NCI-H748 treated with DMSO at 0.1 percent for 48 hours (cell line): ENCODE measurements at places on chromosomes 1 and 21.

GRCh38 chr1:210647406-210648333 lies 319.0 kb downstream of the HHAT start:
- DNase-seq: no peak

DNA sequence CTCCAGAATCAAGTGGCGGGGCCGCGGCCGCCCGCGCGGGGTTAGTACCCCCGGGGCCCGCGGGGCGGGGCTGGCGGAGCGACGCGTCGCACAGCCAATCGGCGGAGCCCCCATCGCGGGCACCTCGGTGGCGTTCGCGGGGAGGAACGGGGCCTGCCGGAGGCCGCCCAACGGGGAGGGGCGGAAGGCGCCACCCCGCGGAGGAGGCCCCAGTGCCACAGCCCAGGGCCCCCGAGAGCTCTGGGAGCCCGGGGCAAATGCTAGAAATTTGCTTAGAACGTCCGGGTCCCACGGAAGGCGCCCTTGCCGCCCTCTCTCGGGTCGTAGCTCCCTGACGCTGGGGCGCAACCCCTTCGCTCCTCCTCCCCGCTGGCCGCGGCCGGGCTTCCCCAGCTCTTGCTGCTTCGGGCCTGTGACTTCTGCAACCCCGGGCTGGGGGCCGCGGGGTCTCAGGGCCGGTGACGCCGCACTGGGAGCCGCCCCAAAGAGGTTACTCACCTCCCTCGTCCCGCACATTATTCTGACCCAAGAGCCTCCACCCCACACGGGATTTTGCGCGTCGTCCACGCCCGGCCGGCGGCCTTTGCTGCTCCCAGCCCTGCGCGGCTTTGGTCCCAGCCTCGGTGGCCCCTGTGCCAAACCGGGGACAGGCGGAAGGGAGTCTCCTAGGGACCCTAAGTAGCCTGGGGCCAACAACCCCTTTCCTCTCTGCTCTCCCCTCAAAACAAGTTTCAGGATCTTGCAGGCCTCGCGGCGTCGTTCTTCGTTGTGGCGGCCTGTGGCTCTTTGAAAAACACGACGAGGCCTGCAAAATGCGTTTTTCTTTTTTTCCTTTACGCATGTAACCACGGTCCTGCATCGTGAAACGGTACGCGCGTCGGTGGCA lies at the start of gene RUNX3:
TSS of gene RUNX3 (minus strand) at position 17 of the 886 bp plus-strand sequence. CDS start 408 bp downstream, outside the sequence.
- DNase-seq: peak; percentile 17

- DNase-seq: no peak
Measured at GRCh38 chr1:2255420-2256369, 27.6 kb downstream of the SKI start.

DNA sequence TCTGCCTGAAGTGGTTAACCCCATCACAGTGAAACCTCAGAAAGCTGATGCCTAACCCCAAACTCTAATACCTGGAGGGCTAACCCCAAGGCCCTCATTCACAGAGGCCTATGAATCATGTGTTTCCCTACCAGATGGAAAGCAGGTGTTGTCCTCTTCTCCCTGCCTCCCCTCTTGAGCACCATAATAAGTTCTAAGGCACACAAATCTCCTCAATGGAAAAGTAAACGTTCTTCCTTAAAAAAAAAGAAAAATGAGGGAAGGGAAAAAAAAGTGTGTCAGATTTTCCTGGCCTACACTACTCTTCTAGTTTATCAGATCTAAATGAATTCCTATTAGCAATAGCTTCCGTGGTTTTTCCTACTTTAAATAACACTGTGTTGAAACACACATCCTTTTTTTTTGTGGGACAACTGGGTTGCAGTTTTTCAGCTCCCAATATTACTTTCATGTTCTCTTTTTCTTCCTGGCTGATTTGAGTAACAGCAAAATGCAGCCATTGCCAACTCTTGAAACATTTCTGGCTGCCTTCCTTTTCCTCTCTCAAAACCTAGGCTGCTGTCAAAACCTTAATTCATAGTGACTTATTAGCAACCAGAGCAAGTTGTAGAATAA lies 43.2 kb downstream of the SLC44A3 start:
- no peak for DNase-seq

GRCh38 chr21:41345934-41346685 lies 15.7 kb upstream of the MX2 start:
- no peak for DNase-seq

DNA sequence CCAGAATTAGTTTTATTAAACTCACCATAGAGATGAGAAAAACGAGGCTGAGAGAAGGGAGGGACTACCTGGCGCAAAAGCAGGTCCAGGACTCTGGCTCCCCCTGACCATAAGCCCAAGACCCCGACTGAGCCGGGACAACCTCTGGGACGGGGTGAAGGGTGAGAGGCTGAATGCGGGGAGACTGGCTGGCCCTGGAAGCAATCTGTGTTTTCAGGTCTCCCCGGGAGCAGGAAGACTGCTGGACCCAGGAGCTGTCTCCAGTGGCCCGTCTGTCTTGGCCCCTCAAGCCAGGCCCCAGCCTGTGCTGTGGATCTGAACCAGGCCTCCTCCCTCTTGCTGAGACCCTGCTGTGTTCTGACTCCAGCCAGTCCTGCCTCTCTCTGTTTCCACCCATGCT lies 240.8 kb downstream of the TRABD2B start:
- no peak for DNase-seq

DNA sequence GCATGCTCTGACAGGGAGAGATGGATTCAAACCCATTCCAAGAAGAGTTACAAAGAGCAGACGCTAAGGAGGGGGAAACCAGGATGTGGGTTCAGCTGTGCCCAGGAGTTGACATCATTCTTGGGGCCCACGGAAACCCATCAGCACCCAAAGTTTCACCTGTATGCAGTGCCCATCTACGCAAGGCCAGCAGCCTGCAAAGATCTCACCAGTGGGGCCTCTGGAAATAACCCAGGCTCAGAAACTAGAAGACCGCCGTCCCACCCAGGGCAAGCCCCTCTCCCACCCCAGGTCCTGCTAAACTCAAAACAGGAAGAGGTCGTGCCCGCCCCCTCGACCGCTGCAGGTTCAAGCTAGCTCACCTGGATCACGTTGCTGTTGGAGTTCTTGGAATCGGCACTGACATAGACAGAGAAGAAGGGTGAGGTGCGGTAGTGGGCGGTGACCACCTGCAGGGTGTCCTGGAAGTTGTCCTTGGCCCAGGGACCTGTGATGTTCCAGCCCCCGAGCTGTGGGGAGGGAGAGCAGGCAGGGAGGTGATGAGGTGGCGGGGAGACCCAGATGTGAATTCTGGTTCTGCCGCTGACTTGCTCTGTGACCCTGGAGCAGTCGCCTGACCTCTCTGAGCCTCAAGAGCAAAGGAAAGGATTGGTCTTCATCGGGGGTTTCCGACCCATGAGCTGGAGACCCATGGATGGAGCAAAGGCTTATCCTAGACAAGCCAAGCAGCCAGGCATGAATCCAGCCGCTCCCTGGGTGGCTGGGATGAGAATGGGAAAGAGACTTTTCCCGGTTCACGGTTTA lies 31.7 kb downstream of the ECE1 start:
- no peak for DNase-seq

GRCh38 chr1:168863772-168864171 lies 134.8 kb upstream of the DPT start:
- no peak for DNase-seq

DNA sequence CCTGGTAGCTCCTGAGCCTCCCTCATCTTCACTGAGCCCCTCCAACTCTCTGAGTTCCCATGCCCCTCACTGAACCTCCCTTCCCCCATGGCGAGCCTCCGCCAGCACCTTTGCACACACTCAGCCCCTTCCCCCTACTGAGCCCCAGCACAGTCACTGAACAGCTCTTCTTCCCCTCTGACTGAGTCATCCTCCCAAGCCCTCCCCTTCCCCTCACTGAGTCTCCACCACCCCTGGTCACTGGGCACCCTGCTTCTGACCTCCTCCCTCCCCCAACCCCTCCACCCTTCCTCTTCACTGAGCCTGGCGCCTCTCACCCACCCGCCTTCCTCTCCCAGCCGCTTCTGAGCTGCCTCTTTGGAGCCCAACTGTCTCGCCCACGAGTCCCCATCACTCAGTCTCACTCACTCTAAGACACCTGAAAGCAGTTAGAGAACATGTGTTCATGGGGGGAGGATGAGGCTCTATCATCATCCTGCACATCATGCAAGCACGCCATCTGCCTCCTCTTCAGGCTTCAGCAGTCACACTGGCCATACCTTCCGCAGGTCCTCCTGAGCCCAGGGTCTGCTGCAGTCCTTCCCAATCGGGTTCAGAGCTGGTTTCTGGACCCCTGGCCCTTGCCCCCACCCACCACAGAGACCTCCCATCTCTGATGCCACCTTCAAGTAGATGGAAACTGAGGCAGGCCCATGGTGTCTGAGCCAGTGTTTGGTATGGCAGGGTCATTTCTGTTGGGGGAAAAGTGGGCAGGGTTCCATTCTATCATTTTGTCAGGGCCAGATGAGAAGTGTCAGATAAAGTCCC lies 2.0 kb upstream of the TRNP1 start:
- no peak for DNase-seq

DNA sequence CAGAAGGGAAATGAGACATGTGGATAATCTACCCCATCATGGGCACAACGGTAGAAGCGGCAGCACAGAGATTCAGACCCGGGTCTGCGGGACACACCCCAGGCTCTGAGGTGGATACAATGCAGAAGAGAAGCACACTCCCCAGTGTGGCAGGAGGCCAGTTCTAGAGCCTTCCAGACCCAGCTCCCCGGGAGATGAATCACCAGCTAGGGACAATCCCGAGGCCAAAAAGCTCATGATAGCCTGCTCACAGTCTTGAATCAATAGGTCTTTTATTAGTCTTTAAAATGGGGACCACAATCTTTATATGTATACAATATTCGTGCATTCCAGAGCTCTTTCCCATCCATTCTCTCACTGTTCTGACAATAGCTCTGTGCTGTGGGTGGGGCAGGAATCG lies 57.3 kb upstream of the DIRAS3 start:
- DNase-seq: no peak

DNA sequence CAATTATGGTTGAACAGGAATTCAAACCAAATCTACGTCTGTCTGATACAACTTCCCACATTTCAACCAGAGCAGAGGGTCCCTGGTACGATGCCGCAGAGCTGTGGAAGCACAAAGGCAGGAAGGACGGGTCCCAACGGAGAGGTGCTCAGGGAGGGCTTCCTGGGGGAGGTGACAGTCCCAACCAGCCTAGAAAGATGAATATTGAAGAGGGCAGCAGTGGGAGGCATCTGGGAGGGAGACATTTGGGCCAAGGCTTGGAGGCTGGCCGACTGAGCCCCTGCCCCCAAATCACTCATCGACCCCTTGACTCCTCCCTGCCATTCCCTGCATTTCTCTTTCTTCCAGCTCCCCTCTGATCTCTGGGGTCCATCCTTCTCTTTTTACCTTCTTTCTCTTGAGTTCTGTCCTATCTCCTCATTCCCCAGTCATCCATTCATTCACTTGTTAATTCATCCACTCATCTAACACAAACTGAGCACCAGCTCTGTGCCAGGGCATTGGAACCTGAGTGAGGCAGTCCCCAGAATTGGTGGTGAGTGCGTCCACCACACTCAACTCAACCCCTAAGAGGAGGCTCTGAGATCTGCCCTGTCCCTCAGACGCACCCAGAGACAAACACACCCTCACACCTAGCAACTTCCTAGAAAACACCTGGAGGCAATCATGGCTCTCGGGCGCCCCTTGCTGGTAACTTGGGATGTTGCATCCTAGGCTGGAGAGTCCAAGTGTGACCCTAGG lies 13.2 kb upstream of the CELA3B start:
- DNase-seq: peak; percentile 45

DNA sequence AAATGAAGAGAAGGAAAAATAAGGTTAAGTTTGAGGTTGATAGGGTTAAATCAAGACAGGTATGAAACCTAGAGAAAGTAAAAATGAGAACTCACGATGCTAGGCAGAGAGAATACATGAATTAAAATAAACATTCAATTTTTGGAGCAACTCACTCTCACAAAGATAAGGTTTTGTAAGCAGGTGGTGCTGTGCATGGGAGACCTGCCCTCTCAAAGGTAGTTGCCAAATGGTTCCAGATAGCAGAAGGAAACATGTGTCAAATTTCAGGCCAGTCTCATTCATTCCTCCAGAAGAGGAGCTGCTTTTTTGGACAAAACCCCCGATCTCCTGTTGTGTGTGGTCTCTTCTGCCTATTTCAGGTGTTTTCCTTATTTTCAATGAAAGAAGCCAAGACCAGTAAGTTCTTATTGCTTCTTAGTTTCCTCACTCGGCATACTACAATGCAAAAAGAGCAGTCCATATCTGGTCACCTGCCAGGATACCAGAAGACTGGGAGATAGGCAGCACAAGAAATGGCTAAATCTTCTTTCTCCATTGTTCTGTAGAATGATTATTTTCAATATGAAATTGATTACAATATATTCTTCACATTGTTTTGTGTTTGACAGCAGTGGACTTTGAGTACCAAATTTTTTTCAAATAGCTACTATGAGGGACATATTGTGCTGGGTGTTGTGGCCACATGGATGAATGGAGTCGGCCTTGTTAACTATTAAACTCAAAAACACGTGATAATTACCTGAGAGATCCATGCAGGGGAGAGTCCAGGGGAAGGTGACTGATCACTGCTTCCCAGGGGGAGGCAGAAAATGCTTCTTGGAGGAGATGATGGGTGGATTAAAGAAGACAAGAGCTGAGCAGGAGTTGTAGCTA lies 3.6 kb downstream of the CR1L start:
- peak; percentile 8 for DNase-seq

GRCh38 chr1:19081218-19081893 lies 124.9 kb upstream of the IFFO2 start:
- no peak for DNase-seq

DNA sequence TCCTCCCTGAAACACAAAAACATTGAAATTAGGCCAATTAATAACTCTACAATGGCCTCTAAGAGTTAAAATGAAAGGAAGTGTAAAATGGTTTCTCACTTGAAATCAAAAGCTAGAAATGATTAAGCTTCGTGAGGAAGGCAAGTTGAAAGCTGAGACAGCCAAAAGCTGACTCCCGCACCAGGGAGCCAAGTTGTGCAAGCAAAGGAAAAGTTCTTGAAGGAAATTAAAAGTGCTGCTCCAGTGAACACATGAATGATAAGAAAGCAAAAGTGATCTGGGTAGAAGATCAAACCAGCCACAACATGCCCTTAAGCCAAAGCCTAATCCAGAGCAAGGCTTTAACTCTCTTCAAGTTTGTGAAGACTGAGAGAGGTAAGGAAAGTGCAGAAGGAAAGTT lies 22.8 kb downstream of the CYYR1 start:
- no peak for DNase-seq

DNA sequence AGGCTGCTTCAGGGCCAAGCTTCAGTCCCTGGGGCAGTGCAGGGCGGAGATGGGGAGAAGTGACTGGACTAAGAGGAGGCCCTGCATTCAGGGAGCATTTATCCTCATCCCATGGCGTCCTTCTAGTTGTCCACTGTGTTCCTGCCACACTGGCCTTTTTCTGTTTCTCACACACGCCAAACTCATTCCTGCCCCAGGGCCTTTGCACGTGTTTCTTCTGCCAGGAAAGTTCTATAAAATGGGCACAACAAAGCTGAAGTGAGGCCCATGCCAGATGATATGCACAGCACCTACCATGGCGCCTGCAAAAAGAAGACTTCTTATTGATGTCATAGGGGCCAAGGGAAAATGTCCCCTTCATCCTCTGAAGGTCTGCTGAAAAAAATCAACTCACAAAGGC lies 24.3 kb downstream of the MROH7 start:
- DNase-seq: no peak

- no peak for DNase-seq
Measured at GRCh38 chr1:174157157-174157806, 2.0 kb upstream of the RABGAP1L start.
